Pulmonary artery endothelial cell (primary cell): ENCODE measurements at places on chromosomes 16 and 17. TPM values are rescaled to one million over a fixed set of nuclear protein-coding genes. Genes with fewer than 3 reads are reported as not detected.

Gene PRR29
- total RNA-seq, result 0.20 and 0.28 TPM in 2 replicates

Gene TNFSF13
- 1.1 and 1.3 TPM in 2 replicates for total RNA-seq

DNA sequence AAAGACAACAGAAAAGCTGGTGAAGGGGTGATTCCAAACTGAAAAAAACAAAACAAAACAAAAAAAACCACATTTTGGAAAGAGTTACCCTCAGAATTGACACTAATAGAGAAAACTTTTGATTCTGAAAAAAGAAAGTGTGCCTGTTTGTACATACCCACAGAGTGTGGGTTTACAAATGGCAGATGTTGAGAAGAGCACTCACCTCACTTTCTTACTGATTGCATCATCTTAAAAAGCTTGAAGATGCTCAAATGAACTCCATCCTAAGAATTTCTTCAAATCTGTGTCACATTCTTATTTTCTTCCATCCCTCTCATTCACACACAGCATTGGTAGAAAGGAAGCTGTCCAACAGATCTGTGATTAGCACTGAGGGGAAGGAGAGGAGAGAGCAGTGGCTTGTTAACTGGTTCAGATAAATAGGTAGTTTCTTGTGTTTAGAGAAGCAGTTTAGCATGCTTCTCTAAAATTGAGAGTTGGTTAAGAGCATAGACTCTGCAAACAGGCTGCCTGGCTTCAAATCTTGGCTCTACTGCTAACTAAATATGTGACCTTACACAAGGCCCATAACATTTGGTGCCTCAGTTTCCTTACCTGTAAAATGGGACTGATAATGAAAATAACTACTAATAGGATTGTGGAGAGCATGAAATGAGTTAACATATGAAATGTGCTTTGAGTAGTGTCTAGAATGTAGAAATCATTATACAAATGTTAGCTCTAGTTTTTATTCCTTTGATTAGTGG is 6.9 kb downstream of the GNAO1 start:
- DNase-seq, result no peak

Gene PFAS
- 40.7 and 52.3 TPM in 2 replicates for total RNA-seq

Gene PHAF1
- 14.2 and 18.3 TPM in 2 replicates for total RNA-seq
